MV-4-11 (cell line): ENCODE measurements at places on chromosomes 6 and 20.

- no peak for DNase-seq
These were observed 259.1 kb upstream of the FERMT1 start for GRCh38 chr20:6381887-6382286.

GRCh38 chr6:120584111-120584760, 750.0 kb downstream of the TBC1D32 start:
- DNase-seq, result no peak

DNA sequence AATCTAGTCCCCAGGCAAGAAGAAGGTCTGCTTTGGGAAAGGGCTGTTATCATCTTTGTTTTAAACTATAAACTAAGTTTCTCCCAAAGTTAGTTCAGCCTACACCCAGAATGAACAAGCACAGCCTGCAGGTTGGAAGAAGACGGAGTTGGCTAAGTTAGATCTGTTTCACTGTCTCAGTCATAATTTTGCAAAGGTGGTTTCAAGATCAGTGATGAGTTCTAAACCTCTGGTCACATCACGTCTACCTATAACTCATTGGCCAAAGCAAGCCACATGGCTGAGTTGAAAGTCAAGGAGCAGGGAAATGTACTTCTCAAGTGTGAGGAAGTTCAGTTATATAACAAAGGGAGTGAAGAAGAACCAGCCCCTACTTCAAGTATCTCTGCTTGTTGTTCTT, 50.5 kb upstream of the ECI2 start:
- DNase-seq, result no peak

DNA sequence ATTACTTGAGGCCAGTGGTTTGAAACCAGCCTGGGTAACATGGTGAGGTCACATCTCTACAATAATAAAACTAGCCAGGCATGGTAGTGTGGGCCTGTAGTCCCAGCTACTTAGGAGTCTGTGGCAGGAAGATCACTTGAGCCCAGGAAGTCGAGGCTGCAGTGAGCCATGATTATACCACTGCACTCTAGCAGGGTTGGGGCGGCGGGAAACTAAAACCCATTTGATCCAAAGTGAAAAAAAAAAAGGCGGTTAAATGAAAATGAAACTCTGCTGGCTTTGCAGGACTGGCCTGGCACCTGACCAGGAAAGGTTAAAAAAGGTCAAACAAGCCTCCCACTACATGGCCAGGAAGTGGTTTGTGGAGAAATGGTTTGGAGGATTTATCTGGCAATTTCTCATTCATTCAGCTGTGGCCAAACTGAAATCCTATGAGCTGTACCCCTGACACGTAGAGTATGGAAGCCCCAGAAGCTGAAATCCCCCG, 36.6 kb downstream of the MTRES1 start:
- peak; percentile 98 for DNase-seq

GRCh38 chr20:21270806-21271205, 32.3 kb upstream of the XRN2 start:
- DNase-seq, result no peak

DNA sequence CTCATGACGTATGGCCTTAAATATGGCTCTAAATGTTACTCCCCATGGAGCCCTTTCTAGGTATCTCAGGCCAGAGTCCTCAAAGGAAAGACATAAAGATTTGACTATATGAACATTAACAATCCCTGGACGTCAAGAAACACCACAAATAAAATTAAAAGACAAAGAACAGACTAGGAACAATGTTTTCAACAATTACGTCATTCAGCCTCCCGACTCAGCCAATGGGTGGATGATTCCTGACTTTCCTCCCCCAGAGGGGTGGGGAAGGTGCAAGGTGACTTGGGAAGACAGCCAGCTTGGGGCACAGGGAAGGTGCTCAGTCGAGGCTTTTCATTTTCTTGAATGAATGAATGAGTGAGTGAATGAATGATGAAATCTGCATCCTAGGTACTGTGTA, 157.4 kb downstream of the TFAP2C start:
- DNase-seq, result no peak

DNA sequence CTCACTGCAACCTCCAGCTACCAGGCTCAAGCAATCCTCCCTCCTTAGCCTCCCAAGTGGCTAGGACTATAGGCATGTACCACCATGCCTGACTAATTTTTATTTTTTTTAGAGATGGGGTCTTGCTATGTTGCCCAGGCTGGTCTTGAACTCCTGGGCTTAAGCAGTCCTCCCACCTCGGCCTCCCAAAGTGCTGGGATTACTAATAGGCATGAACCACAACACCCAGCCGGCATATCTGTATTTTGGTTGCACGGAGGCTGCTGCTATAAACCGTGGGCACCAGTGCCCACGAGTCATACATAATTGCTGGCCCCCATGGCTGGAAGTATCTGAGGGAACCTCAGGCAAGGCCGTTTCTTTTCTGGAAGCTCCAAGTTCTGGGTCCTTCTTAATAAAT, 18.3 kb upstream of the ADRM1 start:
- no peak for DNase-seq

DNA sequence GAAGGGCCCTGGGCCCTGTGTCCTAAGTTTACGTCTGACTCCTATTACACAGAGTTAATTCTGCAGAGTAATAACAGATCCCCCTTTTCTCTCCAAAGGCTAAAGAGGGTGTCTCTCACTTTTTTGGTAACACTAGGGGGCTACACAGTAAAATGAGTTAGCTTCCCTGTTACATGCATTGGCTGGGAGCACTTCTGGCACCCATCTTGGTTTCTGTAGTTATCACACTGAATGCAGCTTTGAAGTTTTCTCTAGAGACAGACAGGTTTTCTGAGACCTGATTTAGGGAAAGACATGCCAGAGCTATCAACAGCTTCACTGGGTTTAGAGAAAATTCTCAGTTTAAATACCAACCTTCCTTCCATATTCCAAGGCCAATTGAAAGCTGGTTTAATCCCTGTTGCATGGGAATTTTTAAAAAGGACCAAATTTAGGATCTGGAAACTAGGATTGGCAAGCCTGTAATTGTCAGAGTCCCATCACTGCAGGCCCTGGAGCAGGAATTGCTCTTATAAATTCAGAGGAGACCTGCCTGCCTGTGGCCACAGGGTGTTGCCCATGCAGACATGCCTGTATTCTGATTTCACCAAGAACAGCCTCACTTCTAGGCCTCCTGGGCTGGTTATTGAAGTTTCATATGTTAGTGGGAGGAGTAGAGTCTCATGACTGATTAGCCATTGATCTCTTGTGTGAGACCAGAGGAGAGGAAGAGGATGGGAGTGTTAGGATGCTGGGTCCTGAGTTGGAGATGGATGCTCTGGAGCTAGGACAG, 29.4 kb downstream of the RNF8 start:
- DNase-seq, result no peak

DNA sequence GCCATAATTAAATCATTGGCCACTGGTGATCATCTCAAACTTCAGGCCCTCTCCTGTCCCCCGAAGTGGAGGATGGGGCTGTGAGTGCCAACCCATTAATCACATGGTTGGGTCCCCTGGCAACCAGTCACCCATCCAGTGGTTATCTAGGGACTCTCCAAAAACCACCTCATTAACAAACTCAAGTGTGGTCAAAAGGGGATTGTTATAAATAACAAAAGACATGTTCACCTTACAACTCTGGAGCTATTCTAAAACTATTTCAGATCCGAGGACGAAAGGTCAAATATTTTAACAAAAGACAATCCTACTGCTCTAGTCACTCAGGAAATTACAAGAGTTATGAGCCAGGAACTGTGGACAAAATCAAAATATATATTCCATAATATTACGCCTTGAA, 95.5 kb upstream of the PRND start:
- DNase-seq, result no peak

DNA sequence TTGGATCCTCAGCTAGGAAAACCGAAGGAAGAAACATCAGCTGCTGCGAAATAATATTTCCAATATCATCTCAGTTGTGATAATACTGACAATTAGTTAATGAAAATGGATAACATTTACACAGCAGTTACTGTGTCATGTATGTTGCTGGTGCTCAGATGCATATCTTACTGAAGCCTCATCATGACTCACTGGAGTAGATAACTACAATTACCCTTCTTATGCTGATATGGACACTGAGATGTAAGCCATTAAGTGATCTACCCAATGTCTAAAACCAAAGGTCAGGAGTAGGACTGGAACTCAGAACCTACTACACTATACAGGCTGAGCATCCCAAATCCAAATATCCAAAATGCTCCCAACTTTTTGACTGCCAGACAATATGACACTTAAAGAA, 54.7 kb upstream of the LYRM2 start:
- no peak for DNase-seq

DNA sequence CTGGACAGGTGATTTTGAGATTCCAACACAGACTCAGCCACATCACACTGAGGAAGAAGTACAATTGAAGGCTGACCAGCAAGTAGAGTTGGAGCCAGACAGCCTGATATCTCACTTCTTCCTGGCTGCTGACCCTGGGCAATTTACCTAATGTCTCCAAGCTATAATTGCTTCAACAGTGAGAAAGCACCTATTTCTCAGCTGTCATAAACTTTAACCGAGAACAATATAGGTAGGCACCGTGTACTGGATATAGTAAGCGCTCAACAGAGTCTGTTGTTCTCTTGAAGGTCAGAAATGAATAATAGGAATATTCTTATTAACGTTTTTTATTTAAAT, 28.3 kb downstream of the STX7 start:
- DNase-seq, result no peak

DNA sequence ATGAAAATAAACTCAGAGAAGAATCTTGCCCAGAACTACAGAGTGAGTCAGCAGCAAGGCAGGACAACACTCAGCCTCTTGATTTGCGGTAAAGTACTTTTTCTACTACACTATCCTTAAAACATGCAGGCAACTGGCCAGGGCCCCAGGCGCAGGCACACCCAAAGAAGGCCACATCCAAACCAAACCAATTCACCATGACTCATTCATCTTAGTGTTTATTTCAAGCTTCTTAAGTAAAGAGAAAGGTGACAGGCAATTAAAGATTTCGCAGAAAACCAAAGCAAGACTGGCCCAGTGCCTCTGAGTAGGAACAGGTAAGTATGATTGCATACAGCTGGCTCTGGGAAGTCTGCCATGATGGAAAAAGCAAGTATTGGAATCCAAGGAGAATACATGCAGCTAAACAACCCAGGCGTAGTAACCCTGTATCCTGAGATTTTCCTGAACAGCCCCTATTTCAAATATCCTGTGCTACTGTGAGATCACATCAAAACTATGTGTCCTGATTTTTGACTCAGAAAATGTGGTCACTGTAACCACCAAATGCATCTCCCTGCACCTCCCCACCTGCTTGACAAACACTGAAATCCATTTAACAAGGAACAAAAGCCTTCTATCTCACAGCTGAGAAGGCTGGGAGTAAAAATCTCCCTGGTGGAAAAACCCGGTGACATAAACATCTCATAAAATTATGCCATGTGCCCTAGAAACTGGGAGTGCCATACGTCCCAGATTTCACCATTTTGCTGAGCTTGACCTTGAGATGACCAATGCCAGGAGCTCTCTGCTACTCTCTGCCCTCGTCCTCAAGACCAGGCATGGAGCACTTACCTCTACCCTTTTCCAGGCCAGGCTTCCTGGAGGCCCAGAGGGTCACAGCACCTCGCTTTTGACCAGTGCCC, 12.4 kb downstream of the WFDC3 start:
- DNase-seq, result peak; percentile 11

- no peak for DNase-seq
These were observed 32.7 kb downstream of the KATNA1 start for GRCh38 chr6:149615805-149616204.

DNA sequence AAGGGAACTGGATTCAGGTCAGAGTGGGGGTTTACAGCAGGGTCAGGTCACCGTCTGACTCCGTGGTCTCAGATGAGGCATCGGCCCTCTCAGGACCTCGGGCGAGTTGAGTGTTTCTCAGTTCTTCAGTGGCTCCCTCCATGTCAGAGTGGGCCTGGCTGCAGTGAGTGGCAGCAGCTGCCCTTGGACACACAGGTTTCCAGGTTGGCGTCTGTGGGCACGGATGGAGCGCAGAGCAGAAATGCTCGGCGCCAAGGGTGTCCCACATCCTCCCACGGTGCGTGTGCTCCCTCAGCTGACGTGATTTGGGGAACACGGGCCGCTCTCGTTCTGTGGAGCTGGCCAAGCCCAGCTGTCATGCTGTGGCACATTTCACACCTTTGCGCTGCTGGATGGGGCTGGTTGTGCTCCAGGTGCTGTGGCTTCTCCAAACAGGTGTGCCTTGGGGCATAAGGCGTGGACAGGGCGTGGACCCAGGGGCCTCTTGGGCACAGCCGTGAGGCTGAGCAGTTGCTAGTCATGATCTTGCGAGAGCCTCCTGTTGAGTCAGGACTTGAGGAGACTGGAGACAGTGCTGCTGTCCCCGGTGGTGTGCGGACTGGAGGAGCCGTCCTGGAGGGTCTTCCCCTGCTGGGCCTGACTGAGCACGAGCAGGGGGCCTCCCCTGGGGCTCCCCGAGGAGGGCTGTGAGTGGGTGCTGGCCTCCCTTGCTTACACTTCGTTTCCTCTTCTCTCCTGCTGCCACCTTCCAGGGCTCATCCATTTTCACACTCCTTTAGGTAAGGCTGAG, 9.5 kb upstream of the DNAJC5 start:
- no peak for DNase-seq

- DNase-seq, result no peak
These were observed 171.2 kb upstream of the SULF2 start for GRCh38 chr20:47956268-47956995.

GRCh38 chr20:4256874-4257273, 241.5 kb upstream of the RNF24 start:
- no peak for DNase-seq

- DNase-seq, result no peak
These were observed 100.6 kb downstream of the DACT2 start for GRCh38 chr6:168218785-168219566.

DNA sequence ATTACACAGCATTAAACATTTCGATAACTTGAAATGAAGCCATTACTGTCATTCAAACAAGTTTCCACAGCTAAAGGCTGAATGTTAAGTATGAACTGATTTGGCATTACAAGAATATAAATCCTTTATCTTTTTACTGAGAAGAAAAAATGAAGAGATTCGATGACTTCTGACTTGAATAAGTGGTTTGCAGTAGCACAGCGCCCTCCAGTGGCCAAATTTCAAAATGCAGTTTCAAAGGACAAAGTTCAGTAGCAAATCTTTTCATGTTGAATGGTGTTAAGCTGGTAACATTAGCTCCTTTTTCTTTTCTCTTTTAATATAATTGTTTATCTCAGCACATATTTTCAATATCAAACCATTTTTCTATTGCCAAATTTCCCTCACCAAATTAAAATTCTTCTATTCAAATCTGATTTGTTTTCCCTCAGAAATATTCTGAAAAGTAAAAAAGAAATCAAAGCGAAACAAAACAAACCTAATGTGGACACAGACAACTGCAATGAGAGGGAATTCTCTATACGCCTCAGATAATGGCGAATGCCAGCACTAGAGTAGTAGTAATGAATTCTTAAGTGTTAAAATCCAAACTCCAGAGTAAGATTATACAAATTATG, 145.7 kb downstream of the BTBD9 start:
- peak; percentile 44 for DNase-seq

GRCh38 chr6:18154507-18155149, at the start of gene TPMT:
Gene TPMT (minus strand): TSS chr6:18155077. CDS start chr6:18149127, 5,950 bp downstream.
- DNase-seq, result peak; percentile 89

- no peak for DNase-seq
These were observed 9.2 kb downstream of the SCP2D1 start for GRCh38 chr20:18822832-18823231.
